Stimulated activated CD4-positive, alpha-beta T cell treated with anti-CD3 and anti-CD28 coated beads, Interleukin-1b, Interleukin-23, amount 100 ng/mL, for 1 hour (primary cell): ENCODE measurements at places on chromosomes 7 and 10.

- DNase-seq = no peak
Observed at GRCh38 chr7:73482746-73483145, 39.3 kb downstream of the BAZ1B start.

DNA sequence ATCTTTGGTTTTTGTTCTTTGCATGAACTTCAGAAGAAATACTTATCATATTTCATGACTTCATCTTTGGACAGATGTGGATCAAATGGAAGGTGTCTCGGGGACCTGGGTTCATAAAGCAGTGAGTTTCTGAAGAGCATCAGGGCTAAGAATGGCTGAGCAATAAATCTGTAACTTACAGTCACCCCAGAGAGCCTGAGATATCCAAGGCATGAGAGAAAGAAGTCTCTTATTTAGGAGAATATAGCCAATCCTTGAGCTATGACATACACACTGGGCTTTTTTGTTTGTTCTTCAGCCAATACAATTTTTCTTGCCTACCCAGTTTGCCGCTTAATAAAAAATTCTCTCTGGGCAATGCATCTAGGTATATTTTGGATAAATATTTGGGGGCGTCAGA is 252.6 kb upstream of the INHBA start:
- no peak for DNase-seq

- DNase-seq = no peak
Observed at GRCh38 chr10:67935223-67935622, 50.8 kb downstream of the SIRT1 start.

DNA sequence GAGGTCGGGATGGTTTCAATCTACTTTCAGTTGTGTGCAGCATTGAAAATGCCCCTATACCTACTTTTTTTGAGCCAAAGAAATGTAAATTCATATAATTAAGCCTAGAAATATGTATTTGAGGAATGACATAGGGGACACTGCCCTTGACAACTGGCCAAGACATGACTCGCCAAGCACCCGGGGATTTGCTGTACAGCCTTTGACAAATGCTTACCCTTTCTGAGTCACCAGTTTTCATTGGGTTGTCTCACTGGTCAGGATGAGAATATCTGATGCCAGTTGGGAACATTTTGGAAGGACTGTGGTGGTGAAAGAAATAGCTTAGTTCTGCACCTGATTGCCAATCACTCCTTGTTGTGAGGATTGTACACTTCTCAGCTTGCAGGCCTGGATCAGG is 166.8 kb upstream of the HABP2 start:
- DNase-seq = no peak

GRCh38 chr7:45924283-45924682 is 3.2 kb upstream of the IGFBP3 start:
- no peak for DNase-seq

- DNase-seq = no peak
Observed at GRCh38 chr10:87838650-87839049, 20.6 kb upstream of the ATAD1 start.

- DNase-seq = no peak
Observed at GRCh38 chr7:70571403-70571934, 560.5 kb upstream of the GALNT17 start.

DNA sequence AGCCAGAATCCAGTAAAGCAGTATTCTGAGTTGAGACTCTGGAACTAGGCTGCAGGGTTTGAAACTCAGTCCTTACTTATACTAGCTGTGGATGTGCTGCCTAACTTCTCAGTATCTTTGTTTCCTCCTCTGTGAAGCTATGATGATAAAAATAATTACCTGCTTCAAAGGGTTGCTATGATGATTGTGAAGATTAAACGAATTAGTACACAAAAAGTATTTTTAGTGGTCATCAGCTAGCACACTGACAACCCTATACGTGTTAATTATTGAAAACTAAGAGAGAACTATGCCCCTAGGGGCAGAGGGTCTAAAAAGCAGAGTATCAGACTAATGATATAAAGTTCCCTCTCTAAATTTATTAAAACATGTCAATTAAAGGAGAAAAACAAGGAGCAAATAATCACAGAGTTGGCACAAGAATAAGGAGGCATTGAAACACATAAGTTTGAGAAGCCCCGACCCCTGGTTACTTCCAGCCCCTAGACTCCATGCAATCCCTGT is 34.4 kb upstream of the ADD3 start:
- no peak for DNase-seq

- DNase-seq = no peak
Observed at GRCh38 chr10:99558708-99559107, 26.0 kb downstream of the NKX2-3 start.

GRCh38 chr7:81211204-81211933 is 292.5 kb upstream of the SEMA3C start:
- DNase-seq = no peak

DNA sequence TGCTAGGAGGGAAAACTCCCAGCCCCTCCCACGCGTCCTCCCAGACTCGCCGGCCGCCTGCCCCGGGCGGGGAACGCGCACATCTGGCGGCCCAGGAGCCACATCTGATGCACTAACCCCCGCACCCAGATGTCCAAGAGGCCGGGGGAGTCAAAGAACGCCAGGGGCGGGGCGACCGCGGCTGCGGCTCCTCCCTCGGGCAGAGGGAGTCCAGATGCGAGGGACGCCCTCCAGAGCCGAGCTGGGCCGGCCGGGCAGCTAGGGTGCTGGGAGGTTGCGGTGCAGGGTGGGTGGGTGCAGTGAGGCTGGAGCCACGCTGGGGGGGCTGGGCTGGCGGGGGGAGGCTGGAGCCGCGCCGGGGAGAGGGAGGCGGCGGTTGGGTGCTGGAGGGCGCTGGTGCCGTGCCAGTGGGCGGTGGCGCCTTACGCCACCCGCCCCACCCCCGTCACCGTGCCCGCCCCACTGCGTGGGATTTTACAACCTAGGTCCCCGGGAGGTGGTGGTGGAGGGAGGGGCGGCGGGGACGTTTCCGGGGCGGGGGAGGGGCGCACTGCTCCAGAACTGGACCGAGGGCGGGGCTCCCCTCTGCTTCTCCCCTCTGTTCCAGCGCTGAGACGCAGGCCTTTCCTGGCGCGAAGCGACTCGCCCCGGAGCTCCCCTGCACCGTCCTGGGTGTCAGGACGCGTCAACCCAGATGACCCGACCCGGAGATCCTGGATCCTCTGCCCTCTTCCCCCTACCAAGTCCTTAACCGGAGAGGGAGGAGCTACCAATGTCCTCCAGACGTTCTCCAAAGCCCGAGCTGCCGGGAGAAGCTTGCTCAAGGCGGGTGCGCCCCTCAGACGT is 109.1 kb downstream of the REEP3 start:
- DNase-seq = peak; percentile 53

DNA sequence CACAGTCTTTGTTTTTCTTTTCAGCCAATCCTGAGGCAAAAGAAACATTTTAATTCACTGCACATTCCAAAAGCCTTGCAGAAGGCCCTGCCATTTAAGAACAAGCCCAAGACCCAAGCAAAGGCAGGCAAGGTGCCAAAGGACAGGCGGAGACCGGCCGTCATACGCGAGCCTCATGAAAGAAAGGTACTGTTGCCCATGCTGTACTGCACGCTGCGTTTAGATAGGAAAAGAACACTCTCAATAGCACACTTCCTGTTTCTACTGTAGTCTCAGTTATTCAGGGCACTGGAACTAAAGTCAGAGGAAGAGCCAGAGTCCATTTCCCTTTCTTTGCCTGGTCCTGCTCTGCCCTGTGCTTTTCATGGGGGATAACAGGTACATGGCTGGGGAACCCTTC is 47.6 kb downstream of the BMS1 start:
- no peak for DNase-seq

DNA sequence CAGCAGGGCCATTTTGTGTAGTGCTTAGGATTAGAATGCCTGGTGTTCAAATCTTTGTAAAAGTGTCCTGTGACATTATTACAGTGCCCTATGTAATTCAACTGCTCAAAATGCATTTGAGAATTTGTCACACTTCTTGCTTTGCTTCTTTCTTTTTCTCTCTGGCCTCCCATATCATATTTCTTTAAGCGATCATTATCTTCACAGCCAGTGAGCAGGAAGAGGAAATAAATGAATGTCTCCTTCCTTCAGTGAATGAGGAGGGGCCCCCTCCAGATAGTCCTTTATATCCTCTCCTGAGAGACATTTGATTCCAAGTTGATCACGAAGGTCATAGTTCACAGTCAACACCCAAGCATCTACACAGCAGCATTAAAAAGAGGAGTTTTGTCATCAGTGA is 425.1 kb upstream of the NPVF start:
- DNase-seq = no peak

DNA sequence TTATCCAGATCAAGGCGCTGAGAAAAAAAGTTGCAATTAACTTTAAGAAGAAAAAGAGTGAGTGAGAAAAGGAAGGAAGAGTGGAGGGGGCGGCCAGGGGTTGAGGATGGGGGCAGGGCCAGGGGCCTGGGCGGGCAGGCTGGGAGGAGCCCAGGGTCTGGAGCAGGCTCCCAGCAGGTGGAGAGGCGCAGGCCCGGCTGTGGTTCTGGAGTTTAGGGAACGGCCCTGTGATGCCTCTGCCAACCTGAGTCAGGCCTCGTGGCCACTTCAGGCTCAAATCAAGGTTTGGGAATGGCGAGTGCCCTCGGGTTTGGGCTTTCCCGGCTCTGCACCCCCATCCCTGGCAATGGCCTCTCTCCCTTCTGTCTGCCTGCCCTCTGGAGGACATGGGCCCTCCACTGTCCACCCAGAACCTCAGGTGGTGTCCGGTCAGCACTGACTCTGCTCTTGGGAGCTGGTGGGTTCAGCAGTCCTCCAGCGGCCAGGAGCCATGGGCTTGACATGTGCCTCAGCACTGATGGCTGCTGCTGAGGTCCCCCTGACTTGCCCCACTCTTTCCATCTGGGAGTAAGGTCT is 41.0 kb upstream of the EMX2 start:
- no peak for DNase-seq

GRCh38 chr10:43336641-43337318 is 34.7 kb upstream of the FXYD4 start:
- no peak for DNase-seq

GRCh38 chr10:86592413-86592812 is 61.9 kb upstream of the OPN4 start:
- no peak for DNase-seq

DNA sequence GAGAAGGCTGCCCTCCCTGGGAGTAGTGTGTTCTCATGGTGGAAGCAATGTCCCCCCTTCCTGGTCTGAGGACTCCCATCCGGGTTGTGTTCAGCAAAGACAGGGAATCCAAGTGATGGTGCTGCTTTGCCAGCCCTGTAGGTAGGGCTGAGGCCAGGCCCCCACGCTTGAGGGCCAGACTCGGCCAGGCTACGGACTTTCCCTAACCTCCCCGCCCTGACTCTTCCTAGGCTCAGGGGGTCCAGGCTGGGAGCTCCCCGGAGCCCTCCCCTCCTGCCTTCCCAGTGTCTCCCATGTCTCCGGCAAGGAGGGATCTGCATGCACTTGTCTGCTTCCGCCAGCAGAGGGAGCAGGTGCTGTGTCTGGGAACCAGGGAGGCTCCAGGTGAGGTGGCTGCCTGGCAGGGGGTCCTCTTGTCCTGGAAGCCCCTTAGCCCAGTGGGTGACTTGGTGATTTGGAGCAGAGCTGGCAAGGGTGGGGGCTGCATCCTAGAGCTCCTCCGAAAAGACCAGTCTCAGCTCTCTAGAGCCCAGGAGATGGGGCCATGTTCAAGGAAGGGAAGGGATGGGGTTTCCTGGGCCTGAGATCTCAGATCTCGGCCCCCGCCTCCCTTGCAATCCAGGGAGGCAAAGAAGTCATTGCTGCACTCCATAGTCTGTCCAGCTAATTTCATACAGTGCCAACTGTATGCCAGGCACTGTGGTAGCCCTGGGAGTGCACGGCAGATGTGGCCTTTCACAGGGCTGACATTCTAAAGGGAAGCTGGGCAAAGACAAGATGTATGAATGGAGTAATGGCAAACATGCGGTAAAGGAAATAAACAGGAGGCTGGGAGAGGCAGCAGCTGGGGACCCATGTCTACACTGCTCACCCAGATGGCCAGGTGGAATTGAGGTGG is 20.3 kb upstream of the SFRP5 start:
- DNase-seq = peak; percentile 38

- no peak for DNase-seq
Observed at GRCh38 chr10:3901370-3901769, 116.4 kb upstream of the KLF6 start.

DNA sequence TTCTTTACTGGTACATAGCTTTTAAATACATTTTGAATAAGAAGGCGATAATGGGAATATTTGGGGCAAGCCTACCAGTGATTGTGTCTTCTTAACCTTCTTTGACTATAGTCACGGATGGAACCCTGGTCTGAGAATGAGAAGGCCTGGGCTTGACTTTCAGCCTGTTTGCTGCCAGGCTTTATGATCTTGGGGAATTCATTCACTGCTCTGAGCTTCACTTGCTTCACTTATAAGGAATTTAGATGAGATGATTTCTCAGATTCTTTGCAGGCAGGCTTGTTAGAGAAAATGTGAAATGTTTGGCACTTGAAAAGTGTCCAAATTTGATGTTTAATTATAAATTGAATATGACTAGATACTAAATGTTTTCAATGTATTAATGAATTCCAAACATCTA is 42.5 kb downstream of the NUP205 start:
- DNase-seq = no peak

- no peak for DNase-seq
Observed at GRCh38 chr7:139727151-139727705, 50.6 kb downstream of the HIPK2 start.

- DNase-seq = no peak
Observed at GRCh38 chr10:6995831-6996230, 415.0 kb downstream of the SFMBT2 start.

DNA sequence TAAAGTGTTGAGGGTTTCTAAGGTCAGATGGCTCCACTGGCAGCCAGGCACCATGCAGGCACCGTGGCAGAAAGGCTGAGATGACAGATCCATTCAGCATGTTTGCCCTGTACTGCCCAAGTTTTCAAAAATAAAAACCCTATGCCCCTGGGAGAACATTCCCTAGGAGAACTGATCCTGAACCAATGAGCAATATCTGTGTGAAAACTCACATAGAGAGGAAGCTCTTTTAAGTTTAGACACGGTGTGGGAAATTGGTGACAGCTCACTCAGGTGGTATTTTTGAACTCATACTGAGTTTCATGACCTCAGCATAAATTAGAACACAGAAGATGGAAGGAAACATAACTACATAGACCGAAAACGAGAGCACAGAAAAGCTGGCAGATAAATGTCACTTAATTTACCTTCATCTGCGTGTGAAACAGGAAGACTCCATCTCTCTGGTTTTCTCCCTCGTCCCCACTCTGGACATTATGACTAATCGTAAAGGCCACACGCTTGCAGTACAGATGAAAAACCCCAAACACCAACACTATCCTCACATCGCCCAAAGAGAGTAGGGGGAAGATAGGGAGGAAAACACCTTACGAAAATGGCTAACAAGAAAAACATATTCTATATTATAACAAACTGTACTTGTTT is 127.8 kb downstream of the ICA1 start:
- DNase-seq = no peak

- DNase-seq = no peak
Observed at GRCh38 chr7:50068026-50068425, 25.0 kb downstream of the ZPBP start.

- DNase-seq = no peak
Observed at GRCh38 chr7:4849390-4849789, 12.4 kb downstream of the PAPOLB start.
